Endothelial cell (in vitro differentiated cells): ENCODE measurements at places on chromosomes 2 and 18. TPM values are rescaled to one million over a fixed set of nuclear protein-coding genes. Genes with fewer than 3 reads are reported as not detected.

The KYNU gene
- not detected for total RNA-seq

The SERPINB12 gene
- not detected for total RNA-seq

GRCh38 chr2:150478200-150478974, 9.1 kb downstream of the RND3 start:
- no peak for DNase-seq

- no peak for DNase-seq
Observed at GRCh38 chr2:36367486-36367885, 11.9 kb downstream of the CRIM1 start.

GRCh38 chr2:234968631-234969305, 17.0 kb downstream of the SH3BP4 start:
- no peak for DNase-seq

DNA sequence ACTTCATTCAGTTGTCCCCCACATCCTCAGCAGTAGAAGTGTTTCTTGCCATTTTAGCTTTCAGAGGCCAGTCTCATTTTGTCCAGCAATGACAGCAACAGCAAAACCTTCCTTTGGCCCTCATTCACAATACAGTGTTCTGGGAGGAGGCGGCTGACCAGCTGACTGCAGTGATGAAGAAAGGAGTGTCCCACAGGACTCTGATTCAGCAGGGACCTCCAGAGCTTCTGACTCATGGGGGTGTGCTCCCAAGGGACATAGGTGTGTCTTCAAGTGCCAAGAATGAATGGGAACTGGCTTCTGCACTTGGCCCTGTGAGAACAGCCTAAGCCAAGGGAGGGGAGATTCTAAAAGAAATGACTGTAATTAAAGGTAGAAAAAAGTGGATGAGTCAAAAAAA, 147.0 kb upstream of the PELI1 start:
- DNase-seq = no peak

DNA sequence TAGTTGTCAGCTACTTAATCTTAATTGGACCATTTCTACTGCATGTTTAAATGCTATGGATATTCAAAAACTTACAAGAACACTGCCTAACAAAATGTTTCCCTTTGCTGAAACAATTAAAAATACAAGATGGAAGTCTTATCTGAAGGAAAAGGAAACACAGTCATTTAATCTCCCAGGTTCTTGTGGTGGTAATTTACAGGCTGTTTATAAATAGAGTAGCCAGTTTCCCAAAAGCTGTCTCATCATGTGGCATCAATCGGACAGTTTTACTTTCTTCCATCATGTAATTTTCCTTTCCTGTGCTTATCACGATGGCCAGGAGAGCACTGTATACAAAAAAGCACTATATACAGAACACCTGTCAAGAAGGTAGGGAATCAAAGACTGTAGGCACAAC, 368.1 kb downstream of the ZEB2 start:
- DNase-seq = no peak
